AG08396 (cell line): ENCODE measurements at places on chromosomes 3 and 15.

DNA sequence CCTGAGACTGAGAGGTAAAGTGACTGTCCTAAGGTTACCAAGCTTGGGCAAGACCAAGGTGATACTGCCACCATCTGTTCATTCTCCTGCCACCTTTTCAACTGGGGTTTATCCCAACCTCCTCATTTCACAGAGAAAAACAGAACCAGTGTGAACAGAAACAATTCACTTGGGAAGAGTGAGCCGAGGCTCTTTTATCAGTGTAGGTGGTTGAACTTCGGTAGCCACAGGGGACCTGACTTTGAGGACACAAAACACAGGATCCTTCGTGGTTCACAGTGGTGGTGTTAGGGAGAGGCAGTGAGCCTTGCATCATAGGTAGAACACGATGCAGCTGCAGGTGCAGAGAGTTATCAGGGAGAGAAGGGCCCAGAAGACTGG lies 72.8 kb upstream of the ICE2 start:
- DNase-seq, result no peak

- no peak for DNase-seq
Measured at GRCh38 chr3:120659834-120660233, 22.2 kb downstream of the HGD start.

DNA sequence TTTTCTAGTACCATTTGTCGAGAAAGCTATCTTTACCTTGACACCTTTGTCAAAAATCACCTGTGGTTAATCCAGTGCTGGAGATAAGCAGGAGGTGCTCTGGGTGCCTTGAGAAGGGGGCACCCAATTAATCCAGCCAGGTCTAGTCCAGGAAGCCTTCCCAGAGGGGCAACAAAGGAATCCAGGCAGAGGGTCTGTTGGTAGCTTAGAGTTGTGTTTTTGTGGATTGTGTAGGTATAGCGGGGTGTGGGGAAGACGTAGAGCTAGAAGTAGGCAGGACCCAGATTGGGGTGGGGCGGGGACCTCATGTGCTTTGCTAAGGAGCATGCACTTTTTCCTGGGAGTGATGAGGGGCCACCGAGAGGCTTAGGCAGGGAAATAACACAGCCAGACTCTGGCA lies 6.0 kb upstream of the PIGZ start:
- DNase-seq, result no peak

- DNase-seq, result no peak
Measured at GRCh38 chr3:173750095-173750494, 352.6 kb downstream of the NLGN1 start.
